ENCODE measurements at places on chromosomes 2 and 18.

DNA sequence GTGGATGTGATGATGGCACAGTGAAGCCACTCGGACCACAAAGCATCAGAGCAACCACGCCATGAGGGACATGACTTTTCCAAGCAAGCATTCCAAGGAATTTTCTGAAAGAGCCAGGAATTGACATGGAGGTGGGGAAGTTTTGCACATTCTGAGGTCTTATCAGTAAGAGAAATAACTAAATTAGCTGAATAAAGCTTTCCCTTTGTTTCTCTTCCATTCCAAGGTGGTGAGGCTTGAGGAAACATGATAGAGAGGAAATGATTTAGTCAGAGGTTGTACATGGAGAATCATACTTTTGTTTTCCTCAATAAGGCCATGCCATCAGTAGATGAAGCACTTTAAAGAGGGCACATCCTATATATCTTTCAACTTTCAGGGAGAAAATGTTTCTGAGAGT lies 115.7 kb upstream of the MMADHC start:
- no peak for DNase-seq

DNA sequence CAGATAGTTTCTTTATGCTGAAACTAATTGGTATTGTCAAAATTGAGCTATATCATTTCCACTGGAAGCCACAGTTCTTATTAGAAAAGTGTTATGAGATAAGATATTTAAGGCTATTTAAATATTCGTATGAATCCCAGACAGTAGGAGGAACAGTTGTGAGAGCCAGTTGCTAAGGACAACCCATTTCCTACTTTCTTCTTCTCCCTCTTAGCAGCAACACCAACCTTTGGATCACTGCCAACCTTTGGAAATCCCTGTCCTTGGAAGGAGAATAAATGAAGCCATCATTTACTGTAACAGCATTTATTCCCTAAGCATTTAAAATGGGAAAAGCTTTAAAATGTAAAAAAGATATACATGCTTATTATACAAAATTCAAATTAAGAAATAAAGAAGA lies 85.8 kb downstream of the PLCL1 start:
- DNase-seq, result no peak

- DNase-seq, result no peak
These were observed 144.3 kb downstream of the DTNB start for GRCh38 chr2:25529034-25529433.

GRCh38 chr2:172829229-172829628 lies 93.6 kb downstream of the RAPGEF4 start:
- no peak for DNase-seq

- no peak for DNase-seq
These were observed 15.5 kb downstream of the TTLL4 start for GRCh38 chr2:218726004-218726574.

- DNase-seq, result no peak
These were observed 93.3 kb downstream of the RNF144A start for GRCh38 chr2:7010391-7011054.

GRCh38 chr2:20099780-20100179 lies 48.4 kb upstream of the LAPTM4A start:
- no peak for DNase-seq

DNA sequence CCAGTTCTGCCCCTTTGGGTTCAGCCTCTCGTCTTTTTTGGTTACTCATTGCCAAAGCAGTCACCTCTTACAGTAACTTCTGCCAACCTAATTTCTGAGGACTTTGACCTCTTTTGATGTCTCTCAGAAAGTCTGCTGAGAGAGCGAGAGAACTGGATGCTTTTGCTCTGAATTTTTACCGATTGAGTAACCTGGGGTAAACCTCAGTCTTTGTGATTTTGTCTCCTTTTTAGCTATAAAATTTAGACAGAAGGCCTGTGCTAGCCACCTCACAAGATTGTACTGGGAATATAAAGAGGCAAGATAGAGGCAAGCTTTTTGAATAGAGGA lies 34.8 kb upstream of the IL1R1 start:
- DNase-seq, result no peak
